ENCODE measurements at places on chromosomes 4 and X. TPM values are rescaled to one million over a fixed set of nuclear protein-coding genes. Genes with fewer than 3 reads are reported as not detected.

FAM193A gene
- 31.4 TPM for total RNA-seq

DNA sequence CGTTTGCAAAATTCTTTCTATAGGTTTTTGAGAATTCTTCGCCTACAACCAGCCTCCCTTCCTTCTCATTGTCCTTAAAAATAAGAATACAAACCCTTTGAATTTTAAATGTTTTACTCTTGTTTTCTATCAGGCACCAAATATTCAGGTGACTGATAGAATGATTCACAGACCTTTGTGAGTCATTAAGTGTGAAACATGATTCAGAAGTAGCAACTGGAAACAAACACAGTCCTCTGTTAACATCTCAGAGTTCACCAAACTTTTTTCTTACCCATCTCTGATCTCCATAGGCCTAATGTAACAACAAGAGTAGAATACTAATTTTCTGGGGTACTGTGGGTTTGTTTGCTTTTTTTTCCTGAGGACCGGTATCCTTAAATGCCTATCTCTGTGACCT, 63.4 kb upstream of the MAB21L2 start:
- DNase-seq = no peak

- DNase-seq = no peak
Observed at GRCh38 chr4:84099599-84099998, 399.5 kb downstream of the NKX6-1 start.

DNA sequence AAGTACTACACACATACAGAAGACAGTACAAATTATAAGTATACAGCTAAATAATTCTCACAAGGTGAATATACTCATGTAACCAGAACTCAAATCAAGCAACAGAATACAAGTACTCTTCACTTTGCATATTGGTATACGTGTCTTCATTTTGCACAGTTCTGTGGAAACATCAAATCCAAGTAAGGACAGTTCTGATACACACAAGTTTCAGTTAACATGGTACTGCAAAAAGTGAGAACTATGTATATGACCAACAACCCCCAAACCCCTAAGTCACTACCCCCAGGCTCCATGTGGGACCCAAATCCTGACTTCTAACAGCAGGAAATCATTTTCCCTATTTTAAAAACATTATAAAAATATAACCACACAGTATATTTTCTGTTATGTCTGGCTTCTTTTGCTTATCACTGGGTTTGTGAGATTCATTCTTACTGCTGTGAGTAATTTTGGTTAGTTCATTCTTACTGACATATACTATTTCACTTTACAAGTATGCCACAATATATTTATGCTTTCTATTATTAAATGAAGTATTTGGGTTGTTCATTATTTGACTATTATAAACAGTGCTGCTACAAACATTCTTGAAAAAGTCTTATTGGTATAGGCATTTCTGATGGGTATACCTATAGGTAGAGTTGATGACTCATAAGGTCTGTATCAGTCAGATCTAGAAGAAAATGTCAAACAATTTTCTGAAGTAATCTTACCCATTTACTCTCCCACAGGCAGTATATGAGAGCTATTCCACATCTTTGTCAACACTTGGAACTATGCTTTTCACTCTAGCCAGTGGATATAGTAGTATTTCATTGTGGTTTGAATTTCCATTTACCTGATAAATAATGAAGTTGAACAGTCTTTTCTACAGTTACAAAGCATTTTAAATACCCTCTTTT, 47.0 kb downstream of the SCLT1 start:
- no peak for DNase-seq

- DNase-seq = no peak
Observed at GRCh38 chrX:21725496-21725895, 32.4 kb downstream of the SMPX start.

- DNase-seq = no peak
Observed at GRCh38 chr4:24675721-24676389, 91.5 kb upstream of the DHX15 start.

DNA sequence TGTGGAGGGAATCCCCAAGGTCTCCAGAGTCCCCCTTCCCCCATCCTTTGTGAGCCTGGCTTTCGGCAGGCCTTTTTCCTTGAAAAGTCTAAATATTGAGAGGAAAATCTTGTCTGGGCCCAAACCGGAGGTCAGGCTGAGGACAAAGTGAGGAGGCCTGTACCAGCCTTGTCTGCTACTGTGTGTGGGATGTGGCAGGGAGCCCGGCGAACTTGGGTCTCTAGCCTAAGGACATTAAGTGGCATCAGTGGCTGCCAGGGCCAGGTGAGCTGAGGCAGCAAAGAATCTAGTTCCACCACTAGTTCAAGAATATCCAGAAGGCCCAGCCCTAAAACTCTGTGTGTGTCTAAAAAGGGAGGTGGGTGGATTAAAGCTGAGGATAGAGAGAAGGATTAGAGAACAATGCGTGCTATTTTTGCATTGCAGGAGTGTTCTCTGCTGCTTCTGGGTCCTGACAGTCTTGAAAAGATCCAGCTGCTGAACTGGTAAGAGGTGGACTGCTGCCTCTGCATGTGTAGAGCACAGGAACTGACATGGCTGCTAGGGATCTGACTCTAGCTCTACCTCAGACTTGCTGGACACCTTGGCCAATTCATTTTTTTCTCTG, 1.2 kb upstream of the AMER1 start:
- DNase-seq = no peak

GRCh38 chrX:101383679-101384205, 2.2 kb downstream of the BTK start:
- DNase-seq = no peak

- no peak for DNase-seq
Observed at GRCh38 chr4:15143551-15143950, 141.3 kb downstream of the CPEB2 start.

GRCh38 chr4:164700471-164700870, 53.5 kb upstream of the SMIM31 start:
- DNase-seq = no peak

DNA sequence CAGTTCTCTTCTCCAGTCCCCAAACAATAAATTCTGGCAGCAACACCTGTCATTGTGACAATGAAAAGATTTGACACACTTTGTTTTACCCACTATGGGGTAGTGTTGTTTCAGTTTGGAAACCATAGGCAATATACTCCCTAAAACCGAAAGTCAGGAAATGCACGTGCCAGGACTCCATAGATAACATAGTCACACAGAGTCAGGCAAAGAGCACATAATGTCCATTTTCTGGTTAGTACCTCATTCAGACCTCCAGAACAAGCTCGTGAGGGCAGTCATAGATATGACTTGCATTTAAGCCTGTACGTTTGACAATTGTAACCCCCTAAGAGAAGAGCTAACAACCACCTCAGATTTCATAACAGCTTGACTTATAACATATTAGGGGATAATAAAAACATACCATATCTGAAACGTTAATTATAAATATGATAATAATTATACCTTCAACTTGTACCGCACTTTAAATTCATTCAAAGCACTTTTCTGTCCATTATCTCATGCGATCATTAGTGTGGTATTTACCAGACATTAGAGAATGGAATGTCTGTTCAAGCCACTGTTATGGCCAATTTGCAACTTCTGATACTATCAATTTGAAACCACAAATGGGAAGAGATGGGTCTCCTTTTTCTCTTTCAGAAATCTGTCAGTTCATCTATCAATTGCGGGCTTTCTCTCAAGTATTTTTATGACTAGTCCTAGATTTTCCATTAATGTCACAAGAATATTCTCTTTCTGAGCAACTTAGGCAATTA, 147.4 kb downstream of the LDB2 start:
- DNase-seq = no peak

All from vagina (tissue), 2 donors.